ENCODE measurements at places on chromosomes 3 and 15. TPM values are rescaled to one million over a fixed set of nuclear protein-coding genes. Genes with fewer than 3 reads are reported as not detected.

DNA sequence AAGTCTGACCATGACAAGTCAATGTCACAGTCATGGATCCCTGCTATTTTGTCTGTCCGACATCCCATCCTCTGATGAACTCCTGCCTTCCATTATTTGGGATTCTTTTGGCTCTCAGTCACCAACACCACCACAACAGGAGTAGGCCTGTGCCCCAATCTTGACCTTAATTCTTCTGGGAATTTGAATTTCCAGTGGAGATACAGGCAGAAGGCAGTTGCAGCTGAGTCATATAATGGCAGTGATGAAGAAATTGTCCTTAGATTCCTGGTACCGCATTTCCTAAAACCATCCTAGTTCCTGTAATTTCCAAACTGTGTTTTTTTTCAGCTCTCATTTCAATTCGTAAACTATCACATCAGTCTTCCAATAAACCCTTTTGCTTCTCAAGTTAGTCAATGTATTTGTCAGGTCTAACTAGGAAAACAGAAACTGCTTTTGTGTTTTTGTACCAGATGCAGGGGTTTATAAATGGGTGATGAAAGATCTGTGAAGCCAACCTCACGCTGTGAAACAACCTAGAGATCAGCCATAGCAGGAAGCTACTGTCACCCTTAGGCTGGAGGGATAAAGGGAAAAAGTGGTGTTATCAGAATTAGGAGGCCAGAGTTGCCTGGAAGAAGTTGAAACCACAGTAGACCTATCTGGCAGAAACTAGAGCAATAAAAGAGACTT is 126.3 kb upstream of the TMEM108 start:
- no peak for DNase-seq

DNA sequence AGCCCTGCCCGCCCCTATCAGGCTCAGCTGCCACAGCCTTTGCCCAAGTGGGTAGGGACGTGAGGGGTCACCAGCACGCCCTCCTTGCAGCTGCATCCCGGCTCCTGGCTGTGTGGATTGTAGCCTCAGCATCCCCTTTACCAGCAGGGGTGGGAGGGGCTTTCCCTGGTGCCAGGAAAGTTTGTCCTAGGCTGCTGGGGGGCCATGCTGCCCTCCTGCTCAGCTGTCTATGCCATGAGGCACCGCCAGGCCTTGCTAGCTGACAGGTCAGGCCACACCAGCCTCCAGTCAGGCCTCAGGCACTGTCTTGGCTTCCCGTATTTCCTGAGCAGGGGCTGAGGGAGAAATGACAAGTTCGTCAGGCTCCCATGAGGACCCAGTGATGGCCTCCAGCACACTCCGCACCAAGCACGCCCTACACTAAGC is 32.3 kb downstream of the TKT start:
- no peak for DNase-seq

DNA sequence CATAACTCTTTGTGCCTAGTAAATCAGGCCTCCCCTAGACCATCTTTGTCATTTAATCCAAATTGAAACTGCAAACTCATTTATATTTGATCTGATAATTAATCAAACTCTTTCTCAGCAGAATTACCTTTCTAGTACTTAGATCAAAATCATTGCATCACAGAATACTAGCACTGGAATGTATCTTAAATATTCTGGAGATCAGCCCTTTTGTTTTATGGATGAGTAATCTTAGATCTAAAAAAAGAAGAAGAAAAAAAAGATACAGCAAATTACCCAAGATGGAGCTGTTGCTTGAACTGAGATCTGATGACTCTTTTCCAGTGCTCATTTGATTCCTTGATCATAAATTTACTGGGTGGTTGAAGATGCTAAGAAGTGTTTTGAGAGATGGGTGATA is 47.9 kb downstream of the NAALADL2 start:
- no peak for DNase-seq

GRCh38 chr3:99269606-99270351 is 368.3 kb upstream of the DCBLD2 start:
- DNase-seq = peak; percentile 54

GRCh38 chr15:92429378-92430068 is 35.8 kb downstream of the ST8SIA2 start:
- DNase-seq = no peak

- DNase-seq = no peak
Observed at GRCh38 chr15:94287794-94288246, 56.5 kb downstream of the MCTP2 start.

GRCh38 chr3:5974630-5975322 is 787.3 kb downstream of the EDEM1 start:
- no peak for DNase-seq

GRCh38 chr3:98560911-98561310 is 29.1 kb downstream of the GPR15 start:
- no peak for DNase-seq

GRCh38 chr3:64300790-64301423 is 75.6 kb upstream of the PRICKLE2 start:
- no peak for DNase-seq

- peak; percentile 87 for DNase-seq
Observed at GRCh38 chr15:40092256-40092978, 16.3 kb downstream of the BMF start.

- DNase-seq = peak; percentile 32
Observed at GRCh38 chr15:89767411-89767915, 8.7 kb upstream of the MESP2 start.

DNA sequence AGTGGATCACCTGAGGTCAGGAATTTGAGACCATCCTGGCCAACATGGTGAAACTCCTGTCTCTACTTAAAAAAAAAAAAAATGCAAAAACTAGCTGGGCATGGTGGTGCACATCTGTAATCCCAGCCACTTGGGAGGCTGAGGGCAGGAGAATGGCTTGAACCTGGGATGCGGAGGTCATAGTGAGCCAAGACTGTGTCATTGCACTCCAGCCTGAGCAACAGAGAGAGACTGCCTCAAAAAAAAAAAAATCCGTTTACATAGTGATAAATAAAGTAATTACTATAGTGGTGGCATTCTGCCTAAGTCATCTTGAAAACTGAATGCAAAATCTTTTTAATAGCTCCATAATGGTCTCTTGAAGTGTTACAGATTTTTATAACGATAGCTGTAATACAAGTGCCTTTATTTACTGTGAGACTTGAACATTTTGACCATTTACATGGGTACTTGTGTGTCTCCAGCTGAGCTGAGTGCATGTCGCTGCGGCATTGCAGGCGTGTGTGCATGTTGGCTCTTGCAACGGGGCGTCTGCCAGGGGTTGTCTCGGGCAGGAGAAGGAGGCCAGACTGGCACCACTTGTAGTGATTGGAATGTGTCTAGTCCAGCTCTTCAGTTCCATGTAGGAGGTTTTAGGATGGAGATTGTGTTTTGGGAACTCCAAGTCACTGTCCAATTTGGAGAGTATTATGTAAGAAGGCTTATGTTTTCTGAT is 111.9 kb downstream of the IGF1R start:
- DNase-seq = peak; percentile 72

DNA sequence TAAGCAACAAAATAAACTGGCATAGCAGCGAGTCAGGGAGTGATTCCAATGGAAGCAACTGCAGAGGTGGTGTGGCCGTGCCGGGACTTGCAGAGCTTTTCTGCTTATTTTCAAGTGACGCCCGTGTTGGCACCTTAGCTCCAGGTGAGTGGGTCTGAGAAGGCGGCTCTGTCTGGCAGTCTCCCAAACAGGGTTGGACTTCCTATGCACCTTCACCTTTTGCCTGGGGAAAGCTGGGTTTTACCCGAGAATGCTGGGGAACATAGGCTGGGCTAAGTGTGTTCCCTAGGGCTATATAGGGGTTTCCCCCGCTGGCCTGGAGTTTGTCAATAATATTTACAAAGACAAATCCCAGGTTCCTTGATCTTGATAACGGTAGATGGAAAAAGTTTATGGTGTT is 179.9 kb upstream of the TBL1XR1 start:
- DNase-seq = no peak

DNA sequence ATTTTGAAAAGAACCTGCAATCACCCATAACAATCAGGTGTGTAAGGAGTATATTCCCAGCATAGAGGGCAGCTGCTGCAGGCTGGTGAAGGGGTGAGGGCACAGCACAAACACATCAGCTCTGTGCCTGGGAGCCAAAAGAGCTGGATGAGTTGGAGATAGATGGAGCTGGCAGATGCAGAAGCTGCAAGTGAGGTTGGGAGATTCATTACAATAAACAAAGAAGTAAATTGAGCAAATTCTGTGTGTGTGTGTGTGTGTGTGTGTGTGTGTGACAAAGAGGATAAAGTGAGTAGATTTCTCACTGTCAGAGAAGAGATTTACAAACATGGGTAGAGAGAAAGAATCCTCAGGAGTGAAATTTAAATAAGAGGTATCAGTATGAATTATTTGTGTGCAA is 994.7 kb downstream of the EPHA3 start:
- DNase-seq = no peak

DNA sequence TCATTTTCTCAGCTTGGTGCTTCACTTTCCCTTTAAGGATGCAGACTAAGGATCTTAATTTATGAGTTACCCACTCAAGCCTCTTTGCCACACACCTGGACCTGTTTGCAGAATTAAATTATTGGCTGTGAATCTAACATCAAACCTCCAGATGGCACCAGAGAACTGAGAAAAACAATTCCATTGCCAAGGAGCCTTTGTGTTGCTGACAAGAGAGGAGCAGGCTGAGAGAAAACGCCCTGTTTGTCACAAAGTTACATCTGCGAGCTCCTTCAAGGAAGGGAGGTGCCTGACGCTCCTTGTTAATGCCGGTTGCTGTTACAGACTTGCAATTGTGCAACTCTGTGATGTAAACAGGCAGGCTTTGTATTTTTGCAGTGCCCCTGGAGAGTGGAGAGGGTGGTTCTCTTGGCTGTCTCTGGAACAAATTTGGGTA is 36.3 kb upstream of the TMC3 start:
- peak; percentile 55 for DNase-seq

DNA sequence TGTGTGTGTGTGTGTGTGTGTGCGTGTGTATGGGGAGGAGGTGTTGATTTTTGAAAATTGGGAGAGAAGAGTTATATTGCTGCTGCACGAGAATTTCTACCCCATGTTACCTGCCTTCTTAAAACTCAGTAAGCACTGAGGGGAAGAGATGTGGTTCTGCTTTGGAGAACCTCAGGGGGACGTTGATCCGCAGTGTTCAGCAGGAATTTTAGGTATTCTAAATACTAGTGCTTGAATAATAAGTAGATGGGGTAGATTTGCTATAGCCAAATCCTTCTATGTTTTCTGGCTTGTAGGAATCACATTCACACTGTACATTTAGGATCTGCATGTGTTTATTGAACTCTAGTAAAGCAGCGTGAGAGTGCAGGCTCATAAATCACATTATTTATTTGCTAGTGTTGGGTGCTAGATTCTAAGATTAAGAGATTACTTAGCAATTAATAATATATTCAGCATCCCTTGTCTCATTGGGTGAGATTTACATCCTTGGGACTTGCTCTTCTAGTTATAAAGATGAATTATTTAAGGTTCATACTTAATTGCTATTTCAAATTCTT is 268.1 kb downstream of the MFSD1 start:
- no peak for DNase-seq

- no peak for DNase-seq
Observed at GRCh38 chr3:59885899-59886400, 836.1 kb upstream of the CFAP20DC start.

GRCh38 chr15:101126618-101127505 is 125.0 kb downstream of the CHSY1 start:
- DNase-seq = no peak

DNA sequence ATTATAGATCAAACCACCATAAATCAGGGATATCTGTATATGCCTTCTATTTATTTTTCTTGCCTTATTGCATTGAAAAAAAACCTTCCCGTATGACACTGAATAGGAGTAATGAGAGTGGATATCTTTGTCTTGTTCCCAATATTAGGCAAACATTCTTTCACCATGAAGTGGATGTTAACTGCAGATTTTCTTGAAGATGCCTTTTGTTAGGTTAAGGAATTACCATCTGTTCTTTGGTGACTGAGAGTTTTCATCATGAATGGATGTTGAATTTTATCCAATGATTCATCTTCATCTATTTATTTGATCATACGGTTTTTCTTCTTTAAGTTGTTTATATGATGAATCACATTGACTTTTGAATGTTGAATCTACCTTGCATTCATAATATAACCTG is 47.1 kb upstream of the MECOM start:
- no peak for DNase-seq

DNA sequence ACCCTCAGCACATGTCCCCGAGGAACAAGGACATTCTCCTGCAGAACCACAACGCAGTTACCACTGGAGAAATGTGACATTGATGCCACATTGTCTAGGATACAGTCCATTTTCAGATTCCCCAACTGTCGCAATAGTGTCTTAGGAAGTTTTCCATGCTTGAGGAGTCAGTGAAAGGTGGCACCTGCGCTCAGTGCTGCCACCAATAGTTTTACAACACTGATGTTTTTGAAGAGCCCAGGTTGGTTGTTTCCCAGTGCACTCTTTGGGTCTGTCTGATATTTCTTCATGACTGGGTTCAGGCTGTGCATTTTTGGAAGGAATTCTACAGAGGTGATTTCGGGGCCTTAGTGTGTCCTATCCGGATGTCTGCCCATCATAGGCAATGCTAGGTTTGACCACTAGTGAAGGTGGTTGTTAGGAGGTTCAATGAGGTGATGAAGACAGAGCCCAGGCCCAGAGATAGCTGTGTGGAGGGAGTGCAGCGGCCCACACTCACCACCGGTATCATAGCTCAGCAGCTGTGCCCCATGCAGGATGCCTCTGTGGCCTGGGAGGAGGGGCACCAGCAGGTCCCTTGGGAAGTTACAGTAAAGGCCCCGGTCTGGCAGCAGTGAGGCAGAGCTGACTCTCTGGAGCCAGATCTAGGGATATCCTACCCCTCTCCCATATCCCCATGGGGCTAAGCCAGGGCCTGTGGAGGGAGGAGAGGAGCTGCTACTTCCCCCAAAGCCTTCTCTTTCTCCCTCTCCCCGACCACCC is 96.6 kb downstream of the DNAJB8 start:
- DNase-seq = no peak

DNA sequence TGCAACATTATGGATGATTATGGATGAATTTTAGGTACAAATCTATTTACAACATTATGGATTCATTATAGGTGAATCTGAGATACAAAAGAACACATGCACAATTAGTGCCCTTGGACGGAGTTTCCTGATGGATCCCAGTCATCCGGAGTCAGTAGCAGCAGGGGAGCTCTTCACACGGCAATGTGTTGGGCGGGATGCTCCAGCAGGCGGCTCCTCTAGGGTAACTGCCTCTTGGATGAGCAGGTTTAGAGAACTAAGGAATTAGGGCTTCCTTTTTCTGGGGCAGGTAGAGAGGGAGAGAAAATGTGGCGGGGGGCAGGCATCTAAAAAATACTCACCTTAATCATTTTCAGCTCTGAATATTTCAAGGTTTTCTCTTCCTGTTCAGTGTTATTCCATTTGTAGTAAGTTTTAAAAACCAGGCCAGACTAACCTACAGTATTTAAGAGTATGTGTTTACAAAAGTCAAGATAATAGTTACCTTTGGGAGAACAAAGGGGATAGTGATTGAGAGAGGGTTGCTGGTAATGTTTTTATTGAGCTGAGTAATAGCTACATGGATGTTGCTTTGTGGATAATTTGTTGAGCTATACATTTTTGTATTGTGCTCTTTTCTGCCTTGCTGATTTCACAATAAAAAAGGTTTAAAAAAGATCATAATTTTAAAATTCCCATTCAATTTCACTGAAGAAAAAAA is 27.4 kb upstream of the GOLM2 start:
- no peak for DNase-seq

COL6A5 gene
- not detected for total RNA-seq

SAMMSON gene
- not detected for total RNA-seq

LSMEM2 gene
- total RNA-seq = 29.6 TPM

NEK10 gene
- total RNA-seq = 11.7 TPM

NLGN1 gene
- total RNA-seq = 7.8 TPM

MST1R gene
- total RNA-seq = 1.5 TPM

VWA5B2 gene
- not detected for total RNA-seq

PLOD2 gene
- 16.9 TPM for total RNA-seq

SUCNR1 gene
- total RNA-seq = 0.08 TPM

MED12L gene
- total RNA-seq = 0.67 TPM

Measured in Right ventricle myocardium superior (tissue), 1 donor.